Fibroblast of pulmonary artery (primary cell): ENCODE measurements at places on chromosomes 3 and 15.
A peak's percentile ranks its signal among the peaks of the same experiment; 100 is the strongest.

DNA sequence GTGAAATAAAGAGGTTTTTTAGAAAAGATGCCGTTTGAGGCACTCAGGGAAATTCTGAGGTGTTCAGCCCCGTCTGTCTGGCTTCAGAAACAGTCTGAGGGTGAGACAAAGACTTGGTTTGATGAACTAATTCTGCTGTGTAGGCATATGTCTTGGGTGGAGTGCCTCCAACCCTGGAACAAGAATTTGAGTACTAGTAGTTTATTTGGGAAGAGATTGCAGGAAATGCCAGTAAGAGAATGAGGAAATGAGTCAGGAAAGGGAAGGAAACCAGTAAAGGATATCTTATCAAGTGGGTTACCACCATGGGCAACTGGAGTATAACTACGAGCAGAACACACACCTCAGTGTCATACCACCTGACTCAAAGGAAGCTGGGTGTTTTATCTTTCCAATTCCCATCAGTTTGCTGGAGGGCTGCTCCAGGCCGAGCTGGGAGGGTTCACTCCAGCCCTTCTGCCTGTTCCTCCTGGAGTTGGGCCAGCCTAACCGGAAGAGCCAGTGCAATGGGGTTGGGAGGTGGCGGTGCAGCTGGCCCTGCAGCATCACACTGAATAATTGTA, 75.3 kb downstream of the TGFBR2 start:
- DNase-seq = peak; percentile 80

DNA sequence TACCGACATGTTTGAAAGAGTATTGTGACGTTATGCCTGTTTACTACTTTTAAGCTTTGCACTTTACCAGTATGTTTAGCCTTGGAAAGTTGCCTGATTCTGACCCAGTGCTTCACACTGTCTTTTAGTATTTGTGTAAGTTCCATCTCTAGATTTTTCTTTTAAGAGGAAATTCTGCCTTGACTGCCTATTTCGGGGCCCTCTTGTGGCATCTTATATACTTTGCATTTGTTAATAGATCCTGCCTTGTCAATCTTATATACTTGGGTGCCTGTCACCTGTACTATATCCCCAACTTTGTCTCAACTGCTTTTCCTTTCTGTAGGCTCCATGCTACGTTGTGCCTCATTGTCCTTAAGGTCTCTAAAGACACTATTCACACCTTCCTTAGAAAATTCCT, 244.6 kb downstream of the STXBP5L start:
- DNase-seq = peak; percentile 53

DNA sequence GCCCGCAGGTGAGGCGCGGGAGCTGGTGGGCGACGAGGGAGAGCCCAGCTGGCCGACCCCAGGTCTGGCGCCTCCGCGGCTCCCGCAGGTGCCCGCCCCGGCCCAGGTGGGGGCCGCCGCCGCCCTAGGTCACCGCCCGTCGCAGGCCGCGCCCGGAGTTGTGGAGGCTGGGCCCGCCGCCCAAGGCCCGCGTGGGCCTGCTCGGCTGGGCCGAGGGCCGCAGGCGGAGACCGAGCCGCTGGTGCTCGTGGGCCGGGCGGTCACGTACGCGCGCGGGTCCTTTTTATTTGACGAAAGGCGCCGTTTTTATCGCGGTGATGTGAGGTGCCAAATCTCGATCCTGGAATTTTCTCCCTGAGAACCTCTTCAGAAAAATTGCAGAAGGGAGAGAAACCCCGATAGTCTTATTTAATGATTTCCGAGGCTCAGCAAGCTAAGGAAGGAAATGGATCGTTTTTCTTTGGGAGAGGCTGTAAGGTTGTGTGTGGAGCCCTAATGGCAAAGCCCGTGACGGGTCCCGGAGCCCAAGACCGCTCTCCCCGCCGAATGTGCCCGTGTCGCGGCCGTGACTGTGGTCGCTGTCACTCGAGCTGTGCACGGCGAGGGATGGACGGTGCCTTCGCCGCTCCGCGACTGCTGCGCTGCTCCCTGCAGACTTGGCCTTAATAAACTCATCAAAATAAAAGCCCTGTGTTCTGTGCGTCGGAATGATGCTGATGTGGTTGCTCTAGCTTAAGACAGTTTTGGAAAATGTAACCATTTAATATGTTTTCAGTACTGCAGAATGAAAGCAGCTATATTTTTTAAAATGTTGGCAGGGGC, 612 bp downstream of the APPL1 start:
- DNase-seq = peak; percentile 63

- no peak for DNase-seq
These were observed 27.2 kb upstream of the SLC41A3 start for GRCh38 chr3:126111126-126111551.

DNA sequence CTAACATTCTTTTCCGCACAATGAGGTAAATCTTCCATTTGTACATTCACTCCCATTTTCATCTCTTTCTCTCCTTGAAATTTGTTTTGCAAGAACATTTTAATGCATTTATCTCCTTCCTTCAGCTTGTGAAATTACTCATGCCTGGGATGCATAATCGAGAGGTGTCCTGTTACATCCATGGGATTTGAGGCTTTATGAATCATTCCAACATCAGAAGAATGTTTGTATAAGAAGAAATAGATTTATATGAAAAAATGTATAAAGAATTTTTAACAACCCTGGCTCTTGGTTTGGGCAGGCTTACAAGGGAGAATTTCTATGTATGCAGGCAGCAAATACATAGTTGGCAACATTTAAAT, 93.2 kb upstream of the MBNL1 start:
- DNase-seq = peak; percentile 89

- DNase-seq = peak; percentile 1
These were observed 323.6 kb upstream of the CTDSPL start for GRCh38 chr3:37537914-37538691.

DNA sequence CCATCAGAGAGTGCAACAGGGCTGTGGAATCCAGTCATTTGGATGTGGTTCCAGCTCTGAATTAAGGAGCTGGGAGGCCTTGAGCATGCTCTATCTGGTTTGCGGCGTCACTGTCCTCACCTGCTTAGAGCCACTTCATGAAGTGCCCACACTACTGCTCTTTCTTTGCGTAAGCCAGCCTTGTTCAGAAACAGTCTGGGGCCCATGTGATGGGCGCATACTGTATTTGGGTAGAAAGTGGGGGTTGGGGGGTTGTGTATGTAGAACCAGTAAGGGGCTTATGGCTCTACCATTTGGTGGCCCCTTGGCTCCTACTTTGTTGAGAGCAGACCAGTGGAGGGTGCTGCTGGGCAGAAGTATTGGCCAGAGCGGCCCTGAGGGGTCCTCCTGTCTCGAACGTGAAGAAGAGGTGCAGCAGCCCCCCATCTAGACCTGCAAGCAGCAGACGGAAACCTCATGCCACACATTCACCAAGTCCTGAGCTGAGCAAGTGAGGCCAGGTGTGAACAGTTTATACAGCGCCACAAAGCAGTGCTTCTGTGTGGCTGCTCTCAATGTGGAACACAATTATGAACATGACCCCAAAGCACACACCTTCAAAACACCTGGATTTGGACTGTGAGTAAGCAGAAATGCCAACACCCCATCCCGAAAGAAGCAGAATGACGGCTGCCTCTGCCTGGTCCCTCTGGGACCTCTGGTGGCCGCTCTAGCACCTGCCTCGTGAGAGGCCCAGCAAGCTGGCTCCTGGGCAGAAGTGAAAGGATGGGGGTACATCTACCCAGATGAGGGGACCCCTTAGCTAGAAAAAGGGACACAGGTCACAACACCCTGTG, 26.6 kb downstream of the SRPRB start:
- DNase-seq = no peak

GRCh38 chr15:34056911-34057310, 17.9 kb upstream of the AVEN start:
- no peak for DNase-seq

GRCh38 chr3:13892304-13892703, 12.4 kb upstream of the WNT7A start:
- no peak for DNase-seq
